NCI-H1105 treated with DMSO at 0.1 percent for 48 hours (cell line): ENCODE measurements at places on chromosomes 1 and 21.

DNA sequence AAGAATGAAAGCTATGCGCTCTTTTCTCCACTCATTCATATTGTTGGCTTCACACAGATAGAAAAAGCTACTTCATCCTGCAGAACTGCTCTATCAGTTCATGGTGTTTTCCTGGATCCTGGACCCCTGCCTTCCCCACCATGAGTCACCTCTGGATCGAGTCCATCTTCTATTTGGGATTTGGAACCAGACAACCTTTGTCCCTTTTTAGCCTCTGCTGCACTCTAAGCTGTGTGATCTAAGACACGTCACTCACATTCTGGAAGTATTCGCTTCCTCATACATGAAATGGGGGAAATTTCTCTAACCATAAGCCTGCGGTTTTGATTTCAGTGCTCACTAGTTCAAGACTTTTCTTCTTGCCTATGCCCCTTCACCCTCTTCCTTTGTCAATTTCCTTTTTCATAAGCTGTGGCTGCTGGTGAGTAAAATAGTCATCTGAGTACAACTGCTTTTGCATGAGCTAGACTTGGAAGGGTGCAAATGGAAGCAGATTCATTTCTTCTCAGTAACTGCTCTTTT, 14.1 kb upstream of the DEGS1 start:
- no peak for DNase-seq

- no peak for DNase-seq
Measured at GRCh38 chr1:25197982-25198662, 34.2 kb downstream of the SYF2 start.

- DNase-seq, result no peak
Measured at GRCh38 chr1:53071167-53071865, 9.3 kb downstream of the PODN start.

GRCh38 chr1:44086692-44087474, 31.7 kb upstream of the KLF17 start:
- DNase-seq, result peak; percentile 96
